Pancreas (tissue), 10 donors: ENCODE measurements at places on chromosomes 2 and 18. TPM values are rescaled to one million over a fixed set of nuclear protein-coding genes. Genes with fewer than 3 reads are reported as not detected.

DNA sequence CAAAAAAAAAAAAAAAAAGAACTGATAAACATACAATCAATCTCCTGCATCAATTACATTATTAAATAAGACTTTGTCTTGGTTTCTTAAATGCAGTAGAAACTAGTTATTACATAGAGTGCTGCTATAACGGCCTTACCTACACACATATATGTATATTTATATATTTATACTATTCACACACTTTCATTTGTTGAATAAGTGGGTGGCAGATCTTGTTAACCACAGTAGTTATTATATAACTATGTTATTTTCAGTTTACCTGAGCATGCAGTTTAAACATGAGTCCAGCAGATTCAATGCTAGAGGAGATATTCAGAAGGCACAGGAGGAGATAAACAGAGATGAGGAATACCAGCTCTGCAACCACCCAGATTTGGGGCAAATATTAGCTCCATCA is 81.5 kb upstream of the CD226 start:
- H3K27ac ChIP-seq, result no peak overlapping the region
- no peaks in the 10 kb centered on the region for H3K36me3 ChIP-seq
- no peaks in the 10 kb centered on the region for H3K4me1 ChIP-seq
- no peaks in the 10 kb centered on the region for H3K27me3 ChIP-seq
- DNase-seq, result no peak
- H3K4me3 ChIP-seq, result no peak overlapping the region

DNA sequence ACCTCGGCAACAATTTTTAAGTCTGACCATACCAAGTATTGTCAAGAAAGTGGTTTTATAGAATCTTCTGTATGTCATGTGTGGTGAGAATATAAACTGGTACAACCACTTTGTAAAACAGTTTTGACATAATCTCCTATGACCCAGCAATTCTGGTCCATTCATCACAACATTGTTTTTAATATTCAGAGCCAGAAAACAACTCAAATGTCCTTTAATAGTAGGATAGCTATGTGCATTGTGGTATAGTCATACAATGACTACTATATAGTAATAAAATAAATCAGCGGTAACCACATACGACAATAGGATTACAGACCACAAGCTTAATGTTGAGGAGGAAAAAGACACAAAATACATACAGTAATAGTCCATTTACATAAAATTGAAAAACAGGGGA is 175.2 kb upstream of the SPATS2L start:
- no peaks in the 10 kb centered on the region for H3K27me3 ChIP-seq
- no peak for DNase-seq
- H3K4me3 ChIP-seq, result no peak overlapping the region
- no peaks in the 10 kb centered on the region for H3K36me3 ChIP-seq
- H3K4me1 ChIP-seq, result peaks cover 4% of the 10 kb centered on the region
- no peak overlapping the region for H3K27ac ChIP-seq

- no peaks in the 10 kb centered on the region for H3K4me1 ChIP-seq
- no peaks in the 10 kb centered on the region for H3K36me3 ChIP-seq
- H3K4me3 ChIP-seq, result no peak overlapping the region
Observed at GRCh38 chr2:109322641-109323040, 193.6 kb downstream of the SH3RF3 start.

DNA sequence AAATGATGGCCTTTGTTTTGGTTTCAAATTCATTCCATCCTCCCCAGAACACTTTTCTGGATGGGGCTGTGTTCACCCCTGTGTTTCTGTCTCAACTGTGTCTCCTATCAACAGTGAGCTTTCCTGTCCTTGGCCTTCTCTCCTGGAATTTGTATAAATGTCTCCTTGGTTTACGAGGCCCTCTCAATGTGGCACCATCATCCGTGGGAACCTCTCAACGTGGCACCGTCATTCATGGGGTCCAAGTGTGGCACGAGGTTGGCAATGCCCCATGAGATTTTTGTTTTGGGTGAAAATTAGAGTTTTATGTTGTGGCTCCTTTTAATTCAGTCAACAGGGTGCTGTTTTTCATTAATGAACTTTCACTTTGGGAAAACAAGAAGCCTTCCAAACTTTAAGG is 280.7 kb upstream of the SALL3 start:
- no peaks in the 10 kb centered on the region for H3K36me3 ChIP-seq
- H3K4me3 ChIP-seq, result no peak overlapping the region
- no peak overlapping the region for H3K27ac ChIP-seq
- no peaks in the 10 kb centered on the region for H3K4me1 ChIP-seq
- no peaks in the 10 kb centered on the region for H3K27me3 ChIP-seq
- DNase-seq, result no peak

GRCh38 chr2:128442891-128443302 is 124.2 kb upstream of the HS6ST1 start:
- no peaks in the 10 kb centered on the region for H3K36me3 ChIP-seq
- no peaks in the 10 kb centered on the region for H3K27me3 ChIP-seq
- no peak overlapping the region for H3K4me3 ChIP-seq
- peak; percentile 52 for DNase-seq

DNA sequence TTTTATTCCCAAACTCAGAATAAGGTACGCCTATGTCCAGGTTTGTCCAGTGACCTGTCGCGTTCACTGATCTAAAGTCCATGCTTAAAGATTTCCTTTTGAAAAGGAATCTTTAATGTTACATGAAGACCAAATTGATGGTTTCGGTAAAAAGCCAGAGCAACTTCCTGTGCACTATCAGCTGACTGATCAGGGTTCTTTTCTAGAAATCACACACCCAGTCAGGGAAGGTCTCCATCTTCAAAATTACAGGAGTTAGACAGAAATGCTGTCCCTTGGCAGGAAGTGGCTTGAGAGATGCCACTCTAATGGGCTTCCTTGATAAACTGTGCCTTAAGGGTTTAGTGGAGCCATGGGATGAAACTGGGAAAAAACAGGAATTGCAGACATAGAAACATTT is 14.7 kb upstream of the ARHGAP25 start:
- H3K4me3 ChIP-seq, result no peak overlapping the region
- H3K4me1 ChIP-seq, result no peaks in the 10 kb centered on the region
- H3K27me3 ChIP-seq, result no peaks in the 10 kb centered on the region

- no peaks in the 10 kb centered on the region for H3K4me1 ChIP-seq
- no peak overlapping the region for H3K27ac ChIP-seq
- DNase-seq, result no peak
Observed at GRCh38 chr2:67002618-67003371, 394.3 kb upstream of the ETAA1 start.

- no peaks in the 10 kb centered on the region for H3K36me3 ChIP-seq
- no peak overlapping the region for H3K27ac ChIP-seq
- H3K4me3 ChIP-seq, result no peak overlapping the region
- no peaks in the 10 kb centered on the region for H3K4me1 ChIP-seq
- no peaks in the 10 kb centered on the region for H3K27me3 ChIP-seq
Observed at GRCh38 chr2:130186391-130186790, 4.3 kb downstream of the MZT2B start.

- H3K27ac ChIP-seq, result no peak overlapping the region
- H3K4me1 ChIP-seq, result no peaks in the 10 kb centered on the region
- no peaks in the 10 kb centered on the region for H3K27me3 ChIP-seq
- no peaks in the 10 kb centered on the region for H3K36me3 ChIP-seq
- H3K4me3 ChIP-seq, result no peak overlapping the region
Observed at GRCh38 chr2:77484026-77484425, 38.1 kb downstream of the LRRTM4 start.

DNA sequence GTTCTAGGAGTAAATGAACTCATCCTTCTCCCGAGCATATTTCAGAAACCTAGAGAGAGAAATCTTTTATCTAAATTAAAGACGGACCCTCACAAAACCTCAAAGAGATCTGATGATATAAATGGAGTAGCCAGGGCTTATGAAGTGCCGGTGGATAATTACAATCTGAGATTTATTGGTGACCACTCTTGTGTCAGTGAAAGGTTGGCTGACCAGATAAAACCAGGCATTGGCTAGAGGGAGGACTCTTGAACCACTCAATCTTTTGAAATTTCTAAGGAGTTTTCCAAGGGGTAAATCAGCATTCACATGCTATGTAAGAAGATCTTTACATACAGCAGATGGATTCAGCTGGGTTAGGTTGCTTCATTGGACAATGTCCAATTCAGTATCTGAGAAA is 227.3 kb upstream of the MMADHC start:
- H3K36me3 ChIP-seq, result no peaks in the 10 kb centered on the region
- H3K4me1 ChIP-seq, result no peaks in the 10 kb centered on the region
- DNase-seq, result no peak
- H3K27ac ChIP-seq, result no peak overlapping the region

DNA sequence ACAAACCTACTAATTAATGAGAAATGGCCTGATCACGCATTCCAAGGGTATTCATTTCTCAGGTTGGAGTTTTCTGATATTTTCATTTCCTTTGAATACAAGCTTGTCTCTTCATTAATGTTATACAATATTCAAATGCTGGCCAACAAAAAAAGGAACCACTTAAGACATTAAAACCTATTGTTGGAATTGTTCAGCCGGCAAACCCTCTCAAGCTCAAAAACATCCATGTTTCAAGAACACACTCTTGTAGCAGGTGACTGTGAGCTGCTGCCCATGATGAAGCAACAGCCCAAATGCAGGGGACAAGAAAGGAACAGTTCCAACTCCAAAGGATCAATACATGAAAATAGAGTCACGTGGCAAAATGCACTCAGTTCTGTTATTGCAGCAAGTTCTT is 454.5 kb downstream of the BCL11A start:
- H3K4me1 ChIP-seq, result peaks cover 3% of the 10 kb centered on the region
- H3K27me3 ChIP-seq, result no peaks in the 10 kb centered on the region
- no peaks in the 10 kb centered on the region for H3K36me3 ChIP-seq
- no peak for DNase-seq

GRCh38 chr18:48165111-48165866 is 234.8 kb upstream of the SMAD2 start:
- H3K27me3 ChIP-seq, result no peaks in the 10 kb centered on the region
- H3K27ac ChIP-seq, result peak overlapping the region; percentile 10
- DNase-seq, result no peak

DNA sequence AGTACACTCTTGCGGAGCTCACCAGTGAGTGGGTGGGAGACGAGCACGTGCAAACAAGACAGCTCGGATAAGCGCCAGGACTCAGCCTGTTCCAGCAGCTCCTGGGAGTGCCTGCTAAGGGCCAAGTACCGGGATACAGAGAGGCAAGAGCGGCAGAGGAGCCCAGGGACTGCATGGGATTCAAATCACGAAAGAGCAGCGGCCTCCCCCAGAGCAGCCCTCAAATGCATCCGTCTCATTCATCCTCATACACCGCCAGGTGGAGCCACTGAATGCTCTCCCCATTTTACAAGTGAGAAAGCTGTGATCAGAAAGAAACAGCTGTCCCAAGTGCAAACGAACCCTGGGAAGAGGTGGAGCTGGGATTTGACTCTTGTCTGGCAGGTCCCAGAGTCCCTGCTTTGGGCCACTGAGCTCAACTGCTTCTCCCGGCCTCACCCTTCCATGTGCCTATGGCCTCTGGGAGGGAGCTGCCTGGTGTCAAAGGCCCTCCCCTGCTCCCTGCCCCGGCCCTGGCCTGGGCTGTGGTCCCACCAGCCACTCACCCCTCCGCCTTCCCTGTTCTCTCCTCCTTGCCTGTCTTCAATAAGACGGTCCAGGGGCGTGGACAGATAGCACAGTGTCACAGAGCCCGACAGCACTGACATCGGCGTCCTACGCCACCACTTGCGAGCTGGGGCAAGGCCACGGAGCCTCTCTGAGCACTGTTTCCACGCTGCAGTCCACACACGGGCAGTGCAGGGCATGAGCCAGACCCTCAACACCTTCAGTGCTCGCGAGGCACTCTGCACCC is 72.8 kb upstream of the TAF1B start:
- H3K27ac ChIP-seq, result no peak overlapping the region
- no peak overlapping the region for H3K4me3 ChIP-seq
- no peaks in the 10 kb centered on the region for H3K27me3 ChIP-seq
- DNase-seq, result no peak
- H3K4me1 ChIP-seq, result no peaks in the 10 kb centered on the region

GRCh38 chr2:215831296-215831913 is 181.9 kb downstream of the MREG start:
- H3K36me3 ChIP-seq, result no peaks in the 10 kb centered on the region
- no peak for DNase-seq
- H3K4me1 ChIP-seq, result no peaks in the 10 kb centered on the region
- H3K27ac ChIP-seq, result no peak overlapping the region

- no peaks in the 10 kb centered on the region for H3K27me3 ChIP-seq
- DNase-seq, result no peak
Observed at GRCh38 chr2:10709290-10709939, 12.0 kb upstream of the ATP6V1C2 start.

DNA sequence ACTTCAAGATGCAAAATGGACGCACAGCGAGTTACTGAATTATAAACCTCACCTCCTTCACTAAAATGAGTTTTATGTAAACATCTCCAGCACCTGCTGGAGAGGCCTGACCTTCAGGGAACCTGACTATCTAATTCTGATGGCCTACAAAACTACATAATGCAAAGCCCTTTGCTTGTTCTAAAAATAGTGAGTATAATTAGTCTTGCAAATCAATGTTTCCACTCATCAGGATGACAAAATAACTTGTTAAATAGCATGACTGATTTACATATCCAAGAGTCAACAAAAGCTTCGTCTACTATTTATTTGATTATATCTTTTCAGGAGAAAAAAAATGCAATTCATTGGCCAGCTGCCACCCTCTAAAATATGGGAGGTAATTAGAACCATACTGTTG is 326.3 kb upstream of the MC4R start:
- no peaks in the 10 kb centered on the region for H3K36me3 ChIP-seq
- H3K4me1 ChIP-seq, result no peaks in the 10 kb centered on the region
- H3K27ac ChIP-seq, result no peak overlapping the region
- no peak for DNase-seq
- H3K4me3 ChIP-seq, result no peak overlapping the region

DNA sequence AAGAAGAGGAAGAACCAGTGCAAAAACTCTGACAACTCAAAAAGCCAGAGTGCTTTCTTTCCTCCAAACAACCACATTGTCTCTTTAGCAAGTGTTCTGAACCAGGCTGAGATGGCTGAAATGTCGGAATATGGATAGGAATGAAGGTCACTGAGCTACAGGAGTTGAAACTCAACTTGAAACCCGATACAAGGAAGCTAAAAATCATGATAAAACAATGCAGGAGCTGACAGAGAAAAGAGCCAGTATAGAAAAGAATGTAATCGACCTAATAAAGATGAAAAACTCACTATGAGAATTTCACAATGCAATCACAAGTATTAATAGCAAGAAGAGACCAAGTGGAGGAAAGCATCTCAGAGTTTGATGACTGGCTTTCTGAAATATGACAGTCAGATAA is 15.0 kb upstream of the EIF2AK3 start:
- no peaks in the 10 kb centered on the region for H3K27me3 ChIP-seq
- H3K4me3 ChIP-seq, result no peak overlapping the region
- H3K36me3 ChIP-seq, result no peaks in the 10 kb centered on the region
- DNase-seq, result no peak
- H3K4me1 ChIP-seq, result no peaks in the 10 kb centered on the region
- no peak overlapping the region for H3K27ac ChIP-seq

ACTG2 gene
- total RNA-seq, result 0.28 TPM

IMPA2 gene
- 249 TPM for total RNA-seq

REEP1 gene
- total RNA-seq, result 3.8 TPM
